ENCODE measurements at places on chromosomes 1 and 21. TPM values are rescaled to one million over a fixed set of nuclear protein-coding genes. Genes with fewer than 3 reads are reported as not detected.

DNA sequence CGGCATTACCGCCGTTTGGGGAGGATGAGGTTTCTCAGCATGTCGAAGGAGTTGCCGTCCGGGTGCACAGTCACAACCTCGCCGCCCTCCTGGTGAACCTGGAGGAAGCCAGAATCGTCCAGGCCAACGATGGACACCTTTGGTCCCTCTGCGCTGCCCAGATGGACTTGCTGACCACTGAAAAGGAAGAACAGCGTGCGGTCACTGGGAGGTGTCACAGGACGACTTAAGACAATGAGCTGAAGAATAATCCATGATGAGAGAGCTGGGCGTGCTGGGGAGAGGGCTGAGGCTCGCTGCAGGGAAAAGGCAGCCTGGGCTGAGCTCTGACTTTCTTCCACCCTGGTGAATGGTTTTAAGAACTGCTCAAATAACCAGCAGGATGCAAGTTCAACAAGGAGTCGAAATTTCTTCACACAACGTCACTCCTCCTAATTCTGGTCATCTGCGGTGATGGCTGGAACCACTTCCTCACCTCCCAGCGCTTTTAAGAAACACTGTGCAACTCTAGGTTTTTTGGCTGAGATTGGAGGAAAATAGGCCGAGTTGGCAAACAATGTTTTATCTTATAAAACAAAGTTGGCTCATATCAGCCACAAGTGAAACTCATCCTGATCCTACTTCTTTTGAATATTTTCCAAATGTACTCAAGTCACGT, 55.5 kb downstream of the SIM2 start:
- no peak for DNase-seq

DNA sequence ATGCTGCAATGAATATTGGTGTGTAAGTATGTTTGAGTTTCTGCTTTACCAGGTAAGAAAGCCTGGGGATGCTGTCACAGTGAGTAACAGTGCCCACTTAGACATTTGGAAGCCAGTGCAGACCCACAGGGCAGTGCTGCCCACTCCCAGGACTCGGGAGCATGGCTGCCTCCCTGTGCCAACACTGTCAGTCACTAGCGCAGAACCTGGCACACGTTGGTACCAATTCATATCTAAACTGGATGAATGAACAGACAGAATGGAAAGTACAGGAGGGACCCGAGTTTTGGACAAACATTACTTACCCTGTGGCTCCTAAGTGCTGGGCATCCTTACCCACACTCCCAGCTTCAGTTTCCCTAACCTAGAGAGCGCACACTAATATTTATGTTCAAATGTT, 1.6 kb upstream of the EVA1C start:
- no peak for DNase-seq

DNA sequence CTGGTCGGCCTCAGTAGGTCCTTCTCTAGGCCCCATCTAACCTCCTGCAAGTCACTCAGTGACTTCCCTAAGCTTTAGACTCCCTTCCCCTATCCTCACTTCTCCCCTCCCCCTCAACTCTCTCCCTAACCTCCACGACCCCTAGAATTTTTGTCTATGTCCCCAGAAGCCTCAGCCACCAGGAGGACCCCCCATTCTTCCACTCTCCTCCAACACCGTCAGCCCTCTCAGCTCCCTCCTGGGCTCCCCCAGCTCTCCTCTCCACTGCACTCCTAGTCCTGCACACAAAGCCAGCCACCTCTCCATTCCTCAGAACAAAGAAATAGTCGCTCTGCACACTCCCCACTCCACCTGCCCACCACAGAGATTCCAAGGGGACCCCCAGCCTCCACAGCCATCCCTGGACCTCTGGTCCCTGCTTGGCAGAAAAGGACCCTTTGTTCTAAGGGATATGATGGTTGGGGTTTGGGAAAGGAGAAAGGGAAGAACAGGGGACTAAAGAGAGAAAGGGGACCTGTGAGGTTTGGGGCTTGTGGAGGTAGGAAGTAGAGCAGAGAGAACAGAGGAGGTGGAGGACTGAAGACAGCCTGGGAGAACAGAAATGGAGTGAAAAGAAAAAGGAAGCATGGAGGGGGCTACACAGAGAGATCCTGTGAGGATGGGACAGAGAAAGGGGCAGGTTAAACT, 2.8 kb downstream of the ARHGEF2 start:
- peak; percentile 14 for DNase-seq

DNA sequence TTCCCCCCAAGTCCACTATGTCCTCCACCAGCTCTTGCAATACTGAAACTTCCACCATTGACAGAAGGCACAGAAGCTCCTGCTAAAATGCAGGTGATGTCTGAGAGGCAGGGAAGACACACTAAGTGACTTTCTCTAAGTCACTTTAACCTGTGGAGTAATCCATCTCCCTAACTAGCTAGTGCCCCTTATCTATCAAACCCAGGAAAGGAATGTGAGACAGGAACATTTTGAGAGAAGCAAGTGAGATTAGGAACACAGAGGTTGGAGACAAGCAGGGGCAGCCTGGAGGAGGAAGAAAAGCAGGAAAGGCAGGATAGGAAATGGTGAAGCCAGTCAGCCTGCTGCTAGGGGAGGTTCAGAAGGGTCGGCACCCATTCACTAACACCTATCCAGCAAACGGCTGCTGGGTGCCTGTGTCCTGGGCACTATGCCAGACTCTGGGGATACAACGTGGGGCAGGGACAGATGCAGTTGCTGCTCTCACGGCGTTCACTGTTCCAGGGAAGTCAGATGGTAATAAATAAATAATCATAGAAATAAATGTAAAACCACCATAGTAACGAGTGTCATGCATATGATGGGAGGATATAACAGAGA, 7.0 kb downstream of the GPA33 start:
- DNase-seq, result no peak

DNA sequence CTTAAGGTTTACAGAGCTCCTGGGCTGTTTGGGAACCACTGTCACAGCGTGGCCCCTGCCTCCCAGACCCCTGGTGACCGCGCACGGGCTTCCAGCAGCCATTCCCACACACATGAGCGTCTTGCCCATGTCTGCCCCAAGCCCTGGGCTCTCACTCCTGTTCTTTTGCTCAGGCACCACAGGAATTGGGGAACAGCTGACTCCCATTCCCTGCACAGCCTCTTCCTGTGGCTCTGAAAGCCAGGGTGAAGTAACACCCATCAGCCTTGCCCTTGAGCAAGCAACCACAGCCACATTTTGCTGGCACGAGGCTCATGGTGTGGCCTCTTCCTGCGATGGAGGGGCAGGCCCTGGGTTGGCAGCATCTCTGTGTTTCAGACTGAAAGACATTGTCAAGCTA, 14.3 kb upstream of the GPR157 start:
- no peak for DNase-seq

- DNase-seq, result no peak
These were observed 55.3 kb upstream of the KCND3 start for GRCh38 chr1:112044745-112045144.

DNA sequence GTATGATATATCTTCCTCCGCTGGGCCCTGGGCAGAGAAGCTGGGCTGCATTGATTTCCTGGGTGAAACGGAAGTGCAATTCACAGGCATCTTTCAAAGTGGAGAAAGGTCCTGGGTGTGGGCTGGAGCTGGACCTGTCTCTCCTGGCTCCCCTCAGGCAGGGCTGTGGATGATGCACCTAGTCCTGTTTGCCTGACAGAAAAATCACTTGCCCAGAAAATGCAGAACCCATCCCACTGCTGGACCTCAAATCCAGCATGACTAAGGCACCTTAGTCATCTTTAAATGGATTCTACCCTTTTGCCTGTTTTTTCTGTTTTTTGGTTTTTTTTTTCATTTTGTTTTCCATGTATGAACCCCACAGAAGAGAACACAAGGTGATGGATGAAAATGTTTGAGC, 49.7 kb downstream of the MYSM1 start:
- no peak for DNase-seq

- DNase-seq, result no peak
These were observed 43.3 kb upstream of the PUM1 start for GRCh38 chr1:31108861-31109260.

DNA sequence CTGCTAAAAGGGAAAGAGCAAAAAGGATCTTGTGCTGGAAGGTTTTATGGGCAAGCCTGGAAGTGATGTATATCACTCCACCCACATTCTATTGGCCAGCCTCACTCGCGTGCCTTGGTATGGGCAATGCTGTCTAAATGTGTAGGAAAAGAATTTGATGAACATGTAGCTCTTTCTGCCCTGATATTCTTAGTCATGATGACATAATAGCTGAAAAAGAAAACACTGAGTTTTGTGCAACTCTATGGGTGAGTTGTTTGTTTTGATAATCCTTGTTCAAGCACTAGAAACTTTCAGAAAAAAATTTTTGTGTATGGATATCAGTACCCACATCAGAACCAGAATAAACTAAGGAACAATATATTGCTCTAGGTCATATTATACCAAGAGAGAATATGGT, 231.5 kb upstream of the ST6GALNAC5 start:
- DNase-seq, result no peak

GRCh38 chr1:95146637-95147036, 29.5 kb downstream of the TLCD4 start:
- DNase-seq, result no peak

- no peak for DNase-seq
These were observed 3.5 kb upstream of the SLC44A5 start for GRCh38 chr1:75614399-75614756.

DNA sequence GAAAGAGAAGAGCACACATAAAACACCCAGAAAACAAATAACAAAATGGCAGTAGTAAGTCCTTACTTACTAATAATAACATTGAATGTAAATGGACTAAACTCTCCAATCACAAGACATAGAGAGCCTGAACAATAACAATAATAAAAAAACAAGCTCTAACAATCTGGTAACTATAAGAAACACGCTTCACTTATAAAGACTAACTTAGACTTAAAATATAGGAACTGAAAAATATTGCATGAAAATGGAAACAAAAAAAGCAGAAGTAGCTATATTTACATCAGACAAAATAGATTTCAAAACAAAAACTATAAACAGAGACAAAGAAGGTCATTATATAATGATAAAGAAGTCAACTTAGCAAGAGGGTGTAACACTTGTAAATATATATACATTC, 83.1 kb upstream of the LYPLAL1 start:
- no peak for DNase-seq

DNA sequence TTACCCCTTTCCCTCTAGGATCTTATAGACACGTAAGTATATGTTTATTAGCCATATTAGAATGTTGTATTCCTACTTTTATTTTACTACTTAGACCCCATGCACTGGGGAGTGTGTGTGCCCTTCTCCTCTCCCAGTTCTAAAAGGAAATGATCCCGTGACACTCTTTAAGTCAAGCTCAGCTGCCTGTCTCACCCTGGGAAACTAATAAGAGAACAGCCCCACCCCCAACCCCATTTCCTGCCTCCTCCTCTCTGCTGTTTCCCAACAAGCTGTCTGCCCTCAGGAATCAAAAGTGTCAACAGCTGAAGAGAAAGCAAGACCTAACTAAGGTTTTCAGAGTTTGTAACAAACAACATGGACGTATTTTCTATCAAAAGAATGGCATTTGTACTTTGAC, 92.6 kb upstream of the VAV3 start:
- no peak for DNase-seq

- DNase-seq, result no peak
These were observed 1588.9 kb downstream of the KCNT2 start for GRCh38 chr1:195019385-195019784.

GRCh38 chr1:61241411-61241838, 159.1 kb downstream of the NFIA start:
- DNase-seq, result no peak

DNA sequence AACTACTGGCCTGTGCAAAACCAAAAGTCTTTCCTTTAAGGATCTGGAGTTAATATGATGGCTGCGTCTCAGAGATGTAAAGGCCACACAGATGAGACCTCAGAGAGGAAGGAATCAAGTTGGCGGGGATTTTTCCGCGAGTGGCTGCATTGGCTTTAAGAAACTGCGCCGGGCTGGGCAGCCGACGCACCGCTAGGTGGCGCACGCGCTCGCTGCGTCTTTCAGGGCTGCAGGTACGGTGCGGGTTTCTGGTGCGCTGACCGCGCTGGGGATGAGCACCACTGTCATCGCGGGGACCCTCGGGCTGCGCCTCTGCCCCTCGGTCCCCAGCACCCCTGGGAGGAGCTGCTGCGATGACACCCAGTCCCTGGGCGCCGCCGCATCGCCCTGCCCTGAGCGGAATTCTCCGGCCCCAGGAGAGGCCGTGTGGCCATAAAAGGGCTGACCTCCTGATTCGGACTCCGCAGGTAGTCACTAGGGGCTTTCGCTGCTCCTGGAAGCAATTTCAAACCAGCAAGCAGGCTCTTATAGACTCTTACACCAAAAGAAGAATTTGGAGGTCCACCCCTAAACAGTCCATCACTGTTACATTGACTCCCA, 241.0 kb downstream of the KCNJ6 start:
- peak; percentile 37 for DNase-seq

- no peak for DNase-seq
These were observed 171.0 kb downstream of the ZZZ3 start for GRCh38 chr1:77511440-77511840.

DNA sequence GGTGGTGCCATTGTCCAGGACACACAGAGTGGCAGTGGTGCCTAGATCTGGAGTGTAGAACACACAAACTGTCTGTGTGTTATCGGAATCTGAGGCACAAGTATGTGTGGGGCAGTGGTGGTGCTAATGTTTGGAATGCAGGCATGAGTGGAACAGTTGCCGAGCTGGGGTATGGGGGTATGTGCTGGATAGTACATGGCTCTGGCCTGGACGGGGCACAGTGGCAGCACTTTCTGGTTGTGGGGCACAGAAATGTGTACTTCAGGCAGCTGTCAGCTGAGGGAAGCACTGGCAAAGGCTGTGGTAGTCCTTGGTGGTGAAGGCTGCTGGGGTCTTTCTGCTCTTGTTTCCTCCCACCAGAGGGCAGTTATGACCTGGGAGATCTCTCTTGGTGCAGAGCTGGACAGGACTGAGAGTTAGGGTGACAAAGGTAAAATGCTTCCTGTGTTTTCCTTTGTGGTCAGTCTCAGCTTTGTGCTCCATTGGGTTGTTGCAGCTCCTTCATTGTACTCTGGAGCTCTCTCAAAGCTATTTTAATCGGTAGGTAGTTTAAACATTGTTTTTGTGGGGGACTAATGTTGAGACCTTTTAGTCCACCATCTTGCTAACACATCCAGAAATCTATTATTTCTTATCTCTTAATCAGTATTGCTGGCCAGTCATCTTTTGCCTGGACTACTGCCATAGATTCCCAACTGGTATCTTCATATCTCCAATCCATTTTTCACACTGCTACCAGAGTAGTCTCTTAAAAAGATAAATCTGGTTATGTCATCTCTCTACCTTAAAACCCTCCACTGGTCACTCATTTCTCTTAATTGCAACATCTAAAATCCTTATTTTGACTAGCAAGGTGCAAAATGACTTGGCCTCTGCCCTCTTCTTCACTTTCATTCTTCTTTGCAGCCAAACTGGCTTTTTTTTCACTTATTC, 83.9 kb upstream of the NBPF4 start:
- no peak for DNase-seq

MYOG gene
- not detected for total RNA-seq

KLHDC8A gene
- total RNA-seq, result not detected

MSH4 gene
- 0.52 TPM for total RNA-seq

CD34 gene
- not detected for total RNA-seq

TRAPPC10 gene
- total RNA-seq, result 232 TPM

SMCP gene
- total RNA-seq, result not detected

CFAP126 gene
- not detected for total RNA-seq

UBL4B gene
- not detected for total RNA-seq

CTSE gene
- not detected for total RNA-seq

Measured in natural killer cell (primary cell).